ENCODE measurements at places on chromosomes 3 and 15.

DNA sequence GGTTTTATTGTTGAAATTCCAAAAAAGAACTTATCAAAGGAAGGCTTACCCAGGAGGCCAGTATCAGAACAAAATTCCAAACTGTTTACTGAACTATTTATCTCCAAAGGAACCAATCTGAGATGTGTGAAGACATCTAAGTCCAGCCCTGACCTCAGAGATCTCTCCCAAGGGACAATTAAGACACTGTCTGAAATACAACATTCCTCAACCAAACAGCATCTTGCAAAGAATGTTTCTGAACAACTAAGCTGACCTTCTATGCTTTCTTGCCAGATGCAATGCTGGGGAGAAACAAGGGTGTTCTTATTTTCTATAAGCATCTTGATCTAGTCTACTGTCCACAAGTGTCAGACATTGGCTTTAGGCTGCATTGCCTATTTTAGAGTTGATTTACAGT lies 13.6 kb downstream of the PDZRN3 start:
- DNase-seq, result no peak

DNA sequence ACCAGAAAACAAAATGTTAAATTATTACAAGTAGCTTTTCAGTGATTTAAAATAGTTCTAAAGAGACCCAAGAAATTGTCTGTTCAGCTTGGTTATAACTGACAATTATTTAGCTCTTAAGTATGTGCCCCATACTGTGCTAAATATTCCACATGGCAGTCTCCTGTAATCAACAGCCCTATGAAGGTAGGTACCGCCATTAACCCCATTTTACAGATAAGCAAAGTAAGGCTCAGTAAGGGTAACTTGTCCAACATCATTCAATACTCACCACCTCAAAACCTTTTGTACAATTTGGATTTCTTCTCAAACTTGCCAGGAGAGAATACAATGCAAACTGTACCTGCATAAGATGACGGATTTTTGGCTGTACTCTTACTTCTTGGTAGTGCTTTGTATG lies 33.9 kb downstream of the ADPGK start:
- no peak for DNase-seq

- DNase-seq, result no peak
Measured at GRCh38 chr15:90113166-90113565, 10.9 kb upstream of the IDH2 start.

- DNase-seq, result no peak
Measured at GRCh38 chr15:91193378-91193720, 93.3 kb downstream of the SV2B start.

- DNase-seq, result no peak
Measured at GRCh38 chr15:65971741-65971995, 102.4 kb downstream of the RAB11A start.

DNA sequence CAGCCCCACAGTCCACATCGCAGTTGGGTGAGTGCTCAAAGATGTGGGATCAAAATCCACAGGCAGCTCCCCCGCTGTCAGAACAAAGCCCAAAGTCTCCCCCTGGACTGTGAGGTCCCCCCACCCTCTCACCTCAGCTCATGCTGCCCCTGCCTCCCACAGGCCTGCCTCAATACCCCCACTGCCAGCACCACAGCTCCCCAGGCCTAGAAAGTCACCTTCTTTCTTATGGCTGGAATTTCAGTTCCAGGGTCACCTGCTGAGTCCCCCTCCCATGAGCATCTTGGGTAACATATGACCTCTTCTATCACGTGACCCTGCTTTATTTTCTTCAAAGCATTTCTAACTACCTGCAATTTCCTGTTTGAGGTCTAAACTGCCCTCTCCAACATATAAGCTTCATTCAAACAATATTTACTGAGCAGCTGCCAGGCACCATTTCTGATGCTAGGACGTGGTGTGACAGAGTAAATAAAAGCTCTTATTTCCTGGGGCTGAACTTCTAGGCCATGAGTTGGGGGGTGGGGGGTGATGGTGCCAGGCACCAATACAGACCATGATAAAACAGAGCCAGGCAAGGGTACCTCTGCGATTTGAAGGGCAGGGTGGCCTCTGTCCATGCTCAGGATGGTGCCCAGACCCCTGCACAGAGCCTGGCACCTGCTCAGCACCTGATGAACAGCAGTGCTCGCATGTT lies 2.4 kb upstream of the TMEM89 start:
- no peak for DNase-seq

DNA sequence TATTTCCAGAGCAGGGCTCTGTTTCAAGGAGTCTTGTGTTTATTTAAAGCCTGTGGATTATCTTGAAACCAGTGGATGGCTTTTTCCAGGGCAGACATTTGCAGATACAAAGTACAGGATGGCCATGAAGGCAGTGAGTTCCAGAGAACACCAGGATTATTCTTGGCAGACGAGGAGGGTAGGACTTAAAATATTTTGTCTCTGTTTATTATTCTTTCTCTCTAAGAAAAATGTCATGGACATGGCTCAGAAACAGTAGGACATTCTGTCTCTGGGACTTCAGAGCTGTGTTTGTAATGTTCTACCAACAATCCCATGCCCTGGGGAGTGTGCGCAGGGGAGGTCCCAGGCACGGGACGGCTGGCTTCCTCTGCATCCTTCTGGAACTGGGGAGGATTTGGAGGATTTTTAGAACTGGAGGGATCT lies 125.9 kb downstream of the ATP10A start:
- DNase-seq, result no peak

DNA sequence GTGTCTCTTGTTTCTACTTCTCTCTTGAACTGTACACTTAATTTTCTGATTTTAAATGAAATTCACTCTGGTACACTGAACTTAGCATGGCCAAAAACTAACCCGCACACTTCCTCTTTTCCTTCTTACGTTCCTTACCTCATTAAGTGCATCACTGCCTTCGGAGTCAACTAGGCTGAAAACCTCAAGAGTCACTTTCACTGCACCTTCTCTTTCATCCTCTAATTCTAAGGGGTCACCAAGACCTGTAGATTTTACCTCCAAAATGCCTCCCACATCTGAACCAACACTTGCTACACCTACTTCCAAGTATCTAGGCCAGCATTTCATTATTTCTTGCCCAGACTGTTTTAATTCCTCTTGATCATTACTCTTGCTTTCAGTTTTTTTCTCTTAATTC lies 6.6 kb downstream of the CBLB start:
- DNase-seq, result no peak

DNA sequence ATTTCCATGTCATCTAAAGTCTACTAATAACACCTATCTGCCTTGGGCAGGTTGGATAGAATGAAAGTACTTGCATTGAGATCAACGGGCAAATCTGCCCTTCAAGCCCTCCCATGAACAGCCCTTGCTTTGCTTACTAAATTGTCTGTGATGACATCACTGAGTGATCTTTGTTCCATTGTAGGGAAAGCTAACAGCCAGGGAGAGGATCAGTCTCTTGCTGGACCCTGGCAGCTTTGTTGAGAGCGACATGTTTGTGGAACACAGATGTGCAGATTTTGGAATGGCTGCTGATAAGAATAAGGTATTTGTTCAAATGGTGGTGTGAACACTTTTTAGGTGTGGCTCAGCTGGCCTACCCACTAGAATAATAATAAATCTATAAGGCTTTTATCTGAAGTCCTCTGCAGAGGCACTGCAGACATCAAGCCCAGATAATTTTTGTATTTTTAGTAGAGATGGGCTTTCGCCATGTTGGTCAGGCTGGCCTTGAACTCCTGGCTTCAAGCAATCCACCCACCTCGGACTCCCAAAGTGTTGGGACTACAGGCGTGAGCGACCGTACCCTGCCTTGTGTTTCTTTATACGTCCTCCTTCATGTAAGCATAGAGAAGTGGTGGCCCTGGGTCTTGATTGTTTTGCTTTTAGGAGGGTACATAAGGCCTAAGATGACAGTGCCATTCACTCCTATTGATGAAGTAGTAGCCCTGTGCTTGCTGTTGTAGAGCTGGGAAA lies 5.7 kb downstream of the PCCB start:
- no peak for DNase-seq

- no peak for DNase-seq
Measured at GRCh38 chr3:5292512-5292911, 105.0 kb downstream of the EDEM1 start.

GRCh38 chr15:38829086-38829485 lies 264.5 kb upstream of the RASGRP1 start:
- DNase-seq, result no peak

- no peak for DNase-seq
Measured at GRCh38 chr3:99958222-99958912, 140.7 kb downstream of the CMSS1 start.

GRCh38 chr3:100641471-100642032 lies 32.2 kb downstream of the ADGRG7 start:
- no peak for DNase-seq

DNA sequence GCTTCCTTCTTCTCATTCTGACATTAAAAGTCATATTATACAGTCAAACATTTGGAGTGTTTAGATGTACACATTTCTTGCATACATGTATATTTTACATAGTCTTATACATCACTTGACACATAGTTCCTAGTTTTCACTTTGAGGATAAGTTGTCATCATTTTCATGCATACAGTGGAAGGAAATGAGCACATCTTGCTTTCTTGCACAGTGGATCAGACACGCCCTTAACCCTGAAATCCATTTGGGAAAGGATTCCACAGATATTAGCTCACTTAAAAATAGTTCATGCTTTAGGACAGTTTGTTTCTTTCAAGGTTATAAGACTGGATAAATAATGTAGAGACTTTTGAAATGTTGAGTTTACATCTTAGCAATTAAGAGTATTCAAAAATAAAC lies 148.6 kb upstream of the MME start:
- DNase-seq, result no peak

GRCh38 chr3:41267975-41268640 lies 68.8 kb downstream of the CTNNB1 start:
- no peak for DNase-seq

- DNase-seq, result no peak
Measured at GRCh38 chr15:70066447-70066846, 31.3 kb downstream of the TLE3 start.

GRCh38 chr3:53970661-53971060 lies 79.0 kb upstream of the SELENOK start:
- DNase-seq, result no peak

DNA sequence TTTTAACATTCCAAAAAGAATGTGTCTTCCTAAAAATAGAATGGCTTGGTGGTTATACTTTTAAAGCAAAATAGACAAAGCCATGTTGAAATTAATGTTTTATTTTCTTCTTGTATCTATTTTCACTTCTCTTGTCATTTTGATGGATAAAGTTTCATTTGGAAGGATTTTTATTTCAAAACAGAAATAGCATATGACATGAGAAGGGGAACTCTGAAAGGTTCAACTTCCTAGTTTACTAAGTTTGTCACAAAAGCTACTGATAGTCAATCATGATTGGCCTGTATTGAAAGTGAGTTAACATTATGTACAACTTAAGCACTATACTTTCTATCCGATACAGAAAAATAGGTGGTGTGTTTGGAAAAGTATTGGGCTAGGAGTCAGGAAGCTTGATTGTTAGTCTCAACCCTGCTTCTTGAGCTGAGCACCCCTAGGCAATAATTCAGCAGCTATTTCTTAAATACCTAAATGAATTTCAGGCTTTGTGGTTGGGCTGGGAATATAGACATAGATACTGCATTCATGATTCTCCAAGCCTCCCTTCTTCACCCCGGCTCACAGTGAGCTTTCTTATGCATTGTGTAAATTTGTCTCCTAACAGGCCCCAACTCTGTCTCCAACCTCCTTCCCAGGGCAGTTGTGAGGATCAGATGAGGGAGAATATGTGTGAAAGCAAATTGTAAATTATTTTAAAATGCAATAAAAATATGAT lies 46.9 kb upstream of the CSPG4 start:
- DNase-seq, result no peak

DNA sequence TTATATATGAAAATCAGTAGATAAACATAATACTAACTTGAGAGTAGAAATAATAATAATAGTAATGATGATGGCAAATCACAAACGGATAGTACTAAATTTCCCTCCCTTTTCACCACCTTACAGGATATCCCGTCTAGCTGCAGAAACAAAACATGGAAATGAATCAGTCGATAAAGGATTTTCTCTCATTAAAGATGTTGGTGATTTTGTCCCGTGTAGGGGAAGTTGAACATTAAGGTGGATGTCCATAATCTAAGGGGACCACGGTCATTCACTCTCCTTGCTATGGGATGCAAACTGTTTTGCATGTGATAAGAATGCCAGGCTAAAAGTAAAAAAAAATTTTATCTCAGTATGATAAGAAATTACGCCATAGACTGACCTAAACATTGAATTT lies 1027.7 kb upstream of the NR2F2 start:
- DNase-seq, result no peak

DNA sequence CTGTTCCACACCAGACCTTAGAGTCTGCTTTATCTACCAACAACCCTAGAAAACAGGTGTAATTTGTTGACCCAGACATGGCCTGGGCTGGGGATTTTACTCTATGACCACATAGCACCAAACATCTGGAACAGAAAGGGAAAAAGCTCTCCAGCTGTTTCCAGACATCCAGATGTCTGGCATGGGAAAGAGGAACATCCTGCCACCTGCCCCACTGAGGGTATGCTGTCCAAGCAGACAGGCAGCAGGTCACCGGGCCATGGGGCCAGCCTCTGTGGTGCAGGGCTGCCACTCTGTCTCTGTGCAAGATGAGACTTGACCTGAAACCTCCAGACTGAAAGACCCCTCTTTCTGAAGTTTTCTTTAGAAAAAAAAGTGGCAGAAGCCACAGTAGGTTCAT lies 359.3 kb upstream of the ICE2 start:
- no peak for DNase-seq

- DNase-seq, result no peak
Measured at GRCh38 chr3:197253238-197253947, 45.0 kb downstream of the DLG1 start.

GRCh38 chr15:42203891-42204290 lies 4.2 kb downstream of the VPS39 start:
- DNase-seq, result no peak

DNA sequence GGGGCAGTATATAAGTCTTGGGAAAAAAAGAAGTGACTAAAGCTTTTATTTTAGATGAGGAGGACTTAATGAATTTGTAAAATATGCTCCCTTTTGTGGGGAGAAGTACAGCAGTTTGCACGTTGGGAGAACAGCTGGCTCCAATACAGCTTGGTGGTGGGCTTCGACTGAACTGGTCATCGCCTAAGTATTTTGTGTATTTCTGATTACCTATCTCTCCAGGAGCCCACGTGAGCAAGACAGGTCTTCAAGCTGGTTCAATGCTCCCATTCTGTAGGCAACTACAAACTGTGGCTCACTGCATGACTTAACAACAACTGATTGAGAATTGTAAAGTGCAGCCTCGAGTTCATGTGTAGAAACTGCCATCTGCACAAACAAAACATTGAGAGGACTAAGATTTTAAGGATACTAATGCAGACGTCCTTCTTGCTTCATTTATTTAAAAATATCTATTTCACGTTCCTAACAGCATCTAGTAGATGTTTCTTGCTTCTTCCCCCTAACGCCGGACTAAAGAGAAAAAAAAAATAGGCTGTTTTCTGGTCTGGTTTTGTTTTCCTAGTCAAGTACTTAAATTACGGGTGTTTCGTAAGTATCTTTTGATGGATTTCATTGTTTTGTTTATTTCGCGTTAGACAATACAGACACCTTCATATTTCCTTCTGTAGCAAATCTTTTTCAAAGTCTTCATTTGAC lies 1.4 kb upstream of the GREM1 start:
- DNase-seq, result no peak
